NCI-H524 treated with DMSO at 0.1 percent for 48 hours (cell line): ENCODE measurements at places on chromosomes 3 and 15.
A peak's percentile ranks its signal among the peaks of the same experiment; 100 is the strongest.

GRCh38 chr3:128875556-128876120 lies 3.8 kb upstream of the ACAD9 start:
- DNase-seq = peak; percentile 23

DNA sequence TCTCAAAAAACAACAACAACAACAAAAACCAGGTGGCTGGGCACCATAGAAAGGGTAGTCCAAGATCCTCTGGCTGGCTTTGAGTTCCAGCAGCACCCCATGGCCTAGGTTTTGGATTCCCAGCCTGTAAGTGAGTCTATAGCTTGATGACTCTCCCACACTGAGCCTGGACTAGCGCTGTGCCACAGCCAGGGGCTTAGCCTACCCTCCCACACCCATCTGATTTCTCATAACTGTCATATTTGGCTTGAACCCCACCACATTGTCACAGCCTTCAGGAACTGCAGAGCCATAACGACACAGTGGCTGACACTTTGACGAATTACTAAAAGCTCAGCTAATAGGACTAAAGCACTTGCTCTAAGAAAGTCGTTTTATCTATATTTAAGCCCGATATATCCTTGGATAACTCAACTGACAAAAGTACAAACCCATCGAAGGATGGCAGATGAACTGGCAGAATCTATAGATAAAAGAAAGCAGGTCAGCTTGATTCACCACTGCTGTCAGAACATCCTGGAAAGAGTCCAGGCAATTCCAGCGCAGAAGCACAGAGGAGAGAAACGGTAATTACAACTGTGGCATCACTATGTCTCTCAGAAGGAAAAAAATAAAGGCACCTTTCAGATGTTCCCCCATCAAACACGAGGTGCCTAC lies 62.1 kb downstream of the HOMER2 start:
- DNase-seq = no peak

DNA sequence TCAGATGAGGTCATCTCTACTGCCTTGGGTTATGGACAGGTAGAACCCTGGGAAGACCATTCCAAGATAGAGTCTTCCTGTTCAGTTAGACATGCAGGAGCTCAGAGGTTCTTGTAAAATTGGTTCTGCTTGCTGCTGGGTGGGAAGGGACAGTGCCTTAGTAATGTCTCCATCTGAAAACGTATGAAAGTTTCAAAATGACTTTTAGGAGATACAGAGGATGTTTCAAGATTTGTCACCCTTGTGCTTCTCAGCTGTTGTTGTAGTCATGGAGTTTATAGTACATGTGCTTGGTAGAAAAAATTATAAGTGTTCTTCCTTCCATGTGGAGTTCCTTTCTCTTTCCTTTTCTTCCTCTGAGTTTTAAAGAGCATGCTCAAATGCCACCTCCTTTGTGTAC lies 885.2 kb upstream of the CFAP20DC start:
- DNase-seq = no peak

DNA sequence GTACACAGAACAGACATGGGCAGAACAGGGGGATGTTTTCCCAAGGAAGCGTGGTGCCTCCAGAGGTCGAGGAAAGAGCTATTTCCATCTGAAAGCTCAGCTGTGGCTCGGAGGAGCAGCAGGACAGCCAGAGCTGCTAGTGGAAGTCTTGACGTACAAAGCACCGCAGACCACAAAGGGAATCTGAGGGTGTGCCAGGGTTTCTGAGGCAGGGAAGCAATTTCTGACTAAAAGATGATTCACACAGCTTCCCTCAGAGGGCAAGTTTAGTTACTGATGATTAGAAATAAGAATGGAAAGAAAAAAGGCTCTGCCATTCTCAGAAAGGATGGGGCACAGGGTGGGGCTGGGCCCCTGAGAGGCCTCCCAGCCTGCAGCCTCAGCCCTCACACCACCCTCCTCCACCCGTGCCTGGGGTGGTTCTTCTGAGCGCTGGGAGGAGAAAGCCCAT lies 45.8 kb upstream of the SEC13 start:
- no peak for DNase-seq

DNA sequence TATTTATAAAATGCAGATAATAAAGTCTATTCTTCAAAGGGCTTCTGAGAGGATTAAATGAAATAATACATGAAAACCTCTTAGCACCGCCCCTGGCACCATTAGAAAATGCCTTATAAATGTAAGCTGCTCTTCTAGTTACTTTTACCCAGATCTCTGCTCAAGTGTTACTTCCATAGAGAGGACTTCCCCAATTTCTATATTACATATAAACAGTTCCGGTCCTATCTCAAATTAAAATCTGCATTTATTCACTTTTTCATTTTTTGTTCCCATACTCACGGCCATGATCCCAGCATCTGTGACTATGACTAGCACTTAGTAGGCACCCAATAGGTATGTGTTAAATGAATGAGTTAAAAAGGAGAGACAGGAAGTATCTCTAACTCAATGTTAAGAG lies 890.9 kb upstream of the CFAP20DC start:
- no peak for DNase-seq

DNA sequence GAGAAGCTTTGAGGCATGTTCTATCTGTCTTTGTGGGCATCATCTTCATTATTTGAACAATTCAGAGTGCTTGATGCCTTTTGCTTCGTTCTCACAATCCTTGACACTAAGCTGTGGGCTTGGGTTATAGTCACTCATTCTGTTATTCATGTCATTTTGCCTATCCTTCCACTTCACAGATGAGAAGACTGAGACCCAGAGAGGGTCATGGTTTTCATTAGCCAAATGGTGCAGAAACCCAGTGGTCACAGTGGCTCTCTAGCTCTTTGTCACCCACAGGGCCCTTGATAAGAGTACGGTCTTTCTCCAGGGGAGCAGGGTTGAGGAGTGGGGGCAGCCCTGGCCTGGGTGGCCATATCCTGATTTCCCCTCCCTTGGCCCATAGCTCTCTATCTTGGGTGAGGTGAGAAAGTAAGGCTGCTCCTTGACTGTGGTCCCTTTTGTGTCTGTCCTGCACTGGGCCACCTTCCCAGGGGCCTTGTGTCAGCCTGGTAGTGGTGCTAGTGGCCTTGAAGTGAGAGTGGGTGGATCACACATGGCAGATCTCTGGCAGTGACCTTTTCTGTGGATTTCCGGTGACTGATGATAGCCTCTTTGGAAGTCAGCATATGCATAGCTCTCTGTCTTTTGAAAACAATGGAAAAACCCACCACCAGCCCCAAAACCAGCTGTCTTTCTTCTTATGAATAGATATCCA lies 130.1 kb downstream of the IGF1R start:
- no peak for DNase-seq

DNA sequence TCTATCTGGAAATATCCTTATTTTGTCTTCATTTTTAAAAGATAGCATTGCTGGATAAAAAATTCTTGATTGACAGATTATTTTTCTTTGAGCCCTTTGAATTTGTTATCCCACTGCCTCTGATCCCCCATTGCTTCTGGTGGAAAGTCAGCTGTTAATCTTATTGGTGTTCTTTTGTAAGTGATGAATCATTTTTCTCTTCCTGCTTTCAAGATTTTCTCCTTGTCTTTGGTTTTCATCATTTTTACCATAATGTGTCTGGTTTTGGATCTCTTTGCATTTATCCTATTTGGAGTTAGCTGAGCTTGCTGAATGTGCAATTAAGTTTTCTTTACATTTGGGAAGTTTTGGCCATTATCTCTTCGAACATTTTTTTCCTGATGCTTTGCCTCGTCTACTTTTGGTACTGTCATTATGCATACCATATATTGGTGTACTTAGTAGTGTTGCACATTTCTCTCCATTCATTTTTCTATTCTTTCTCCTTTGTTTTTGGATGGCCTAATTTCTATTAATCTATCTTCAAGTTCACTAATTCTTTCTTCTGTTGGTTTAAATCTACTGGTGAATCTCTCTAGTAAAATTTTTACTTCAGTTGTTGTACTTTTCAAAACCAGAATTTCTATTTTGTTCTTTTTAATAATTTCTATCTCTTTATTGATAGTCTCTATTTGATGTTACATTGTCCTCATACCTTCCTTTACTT lies 440.0 kb upstream of the PROK2 start:
- no peak for DNase-seq

DNA sequence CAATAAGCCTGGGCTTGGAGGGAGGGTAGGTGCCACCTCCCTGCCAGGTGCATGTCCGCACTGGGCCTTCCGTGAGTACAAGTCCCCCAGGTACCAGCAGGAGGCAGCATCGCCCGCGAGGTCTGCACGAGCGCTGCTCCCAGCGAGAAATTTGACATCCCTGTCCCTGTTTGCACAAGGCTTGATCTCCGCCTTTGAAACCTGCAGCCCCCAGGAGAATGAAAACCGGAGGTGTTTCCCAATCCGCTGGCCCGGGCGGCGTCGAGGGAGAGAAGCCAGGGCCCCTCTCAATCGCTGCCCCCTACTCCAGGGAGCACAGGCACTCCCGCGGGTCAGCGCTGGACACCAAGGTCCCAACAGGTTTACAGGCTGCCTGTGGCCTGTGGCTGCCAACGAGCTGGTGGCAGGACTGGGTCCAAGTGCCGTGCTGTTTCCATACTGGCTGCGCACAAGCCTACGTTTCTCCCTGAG lies 961 bp downstream of the HAPLN3 start:
- DNase-seq = no peak

DNA sequence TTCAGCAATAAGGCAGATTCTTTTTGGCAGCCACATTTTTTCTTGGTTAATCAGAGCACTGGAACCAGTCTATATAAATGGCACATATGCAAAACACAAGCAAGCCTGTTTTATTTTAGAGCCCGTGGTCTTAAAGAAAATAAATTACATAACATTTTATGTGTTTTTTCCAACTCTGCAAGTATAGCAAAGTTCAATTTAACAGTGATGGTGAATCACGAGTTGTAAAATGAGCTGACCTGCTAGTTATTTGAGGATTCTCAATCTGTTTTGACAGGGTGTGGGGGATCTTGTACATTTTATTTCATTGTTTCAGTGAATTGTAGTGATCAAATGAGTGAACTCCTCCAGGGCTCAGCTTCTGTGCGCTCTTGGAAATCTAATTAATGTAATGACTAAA lies 2.7 kb downstream of the ARHGEF26 start:
- DNase-seq = no peak

DNA sequence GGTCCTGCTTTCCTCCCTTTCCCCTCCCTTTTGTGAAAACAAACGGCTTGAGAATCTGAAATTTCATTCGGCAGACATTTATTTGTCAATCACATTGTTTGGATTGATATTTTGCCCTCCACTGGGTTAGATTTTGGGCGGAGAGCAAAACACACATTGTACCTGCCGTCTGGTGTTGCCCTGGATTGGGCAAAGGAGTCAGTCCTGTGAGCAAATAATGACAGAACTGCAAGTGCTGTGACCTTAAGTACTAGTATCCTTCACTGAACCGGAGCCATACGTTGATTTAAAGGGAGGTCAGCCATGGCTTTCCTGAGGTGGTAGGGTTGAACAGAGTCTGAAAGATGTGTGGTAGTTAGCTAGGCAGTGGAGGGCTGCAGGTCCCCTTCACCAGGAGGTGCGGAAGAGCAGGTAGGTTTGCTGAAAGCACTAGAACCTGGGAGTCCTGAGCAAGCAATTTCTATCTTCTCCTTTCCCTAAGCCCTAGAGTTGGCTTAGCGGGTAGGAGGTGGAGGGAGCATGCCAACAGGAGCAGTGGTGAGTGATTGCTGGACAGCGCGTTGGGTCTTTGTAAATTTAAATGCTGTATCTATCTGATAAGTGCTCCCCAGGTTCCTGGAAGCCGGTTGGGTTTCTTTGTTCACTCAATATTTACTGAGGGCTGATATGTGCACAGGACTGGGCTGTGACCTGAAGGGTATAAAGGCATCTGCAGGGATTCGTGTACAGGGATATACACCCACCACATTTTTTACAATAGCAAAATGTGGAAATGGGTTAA lies 2.0 kb downstream of the PDIA5 start:
- DNase-seq = no peak
